Stimulated activated CD8-positive, alpha-beta memory T cell treated with anti-CD3 and anti-CD28 coated beads, Interleukin-4, amount 100 ng/mL, for 24 hours (primary cell): ENCODE measurements at places on chromosomes 1 and 21.
A peak's percentile ranks its signal among the peaks of the same experiment; 100 is the strongest.

DNA sequence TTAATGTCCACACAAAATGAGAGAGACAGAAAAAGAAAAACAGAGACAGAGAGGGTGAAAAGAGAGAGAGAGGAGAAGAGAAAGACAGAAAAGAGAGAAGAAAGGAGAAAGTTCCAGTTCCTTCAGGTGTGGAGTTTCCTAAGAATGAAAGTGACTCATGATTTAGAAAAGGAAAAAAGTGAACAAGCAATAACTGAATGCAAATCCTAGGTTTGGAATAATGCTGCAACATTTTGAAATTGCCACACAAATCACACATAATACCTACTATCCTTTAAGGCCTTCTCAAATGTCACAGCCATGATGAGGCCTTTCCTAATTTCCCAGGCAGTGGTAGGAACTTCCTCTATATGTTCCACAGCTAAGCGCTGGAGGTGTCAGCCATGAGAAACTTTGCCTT, 31.5 kb upstream of the XPR1 start:
- no peak for DNase-seq

DNA sequence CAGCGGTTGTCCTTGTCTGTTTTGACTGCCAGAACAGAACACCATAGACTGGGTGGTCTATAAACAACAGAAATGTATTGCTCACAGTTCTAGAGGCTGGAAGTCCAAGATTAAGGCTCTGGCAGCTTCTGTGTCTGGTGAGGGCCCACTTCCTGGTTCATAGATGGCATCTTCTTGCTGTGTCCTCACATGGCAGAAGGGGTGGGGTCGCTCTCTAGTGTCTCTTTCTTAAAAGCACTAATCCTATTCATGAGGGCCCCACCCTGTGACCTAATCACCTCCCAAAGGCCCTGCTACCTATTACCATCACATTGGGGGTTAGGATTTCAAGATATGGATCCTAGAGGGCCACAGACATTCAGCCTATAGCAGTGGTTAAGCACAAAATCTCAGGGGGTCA, 304.4 kb downstream of the NFIA start:
- no peak for DNase-seq

GRCh38 chr1:85580872-85581801, 576 bp downstream of the CCN1 start:
- DNase-seq: peak; percentile 22

- no peak for DNase-seq
Observed at GRCh38 chr1:200704986-200705500, 33.6 kb upstream of the CAMSAP2 start.

- DNase-seq: no peak
Observed at GRCh38 chr1:51297401-51298321, 32.7 kb downstream of the TTC39A start.

GRCh38 chr1:196461521-196461920, 146.7 kb downstream of the KCNT2 start:
- DNase-seq: no peak

- no peak for DNase-seq
Observed at GRCh38 chr1:203295796-203296195, 9.5 kb upstream of the BTG2 start.

DNA sequence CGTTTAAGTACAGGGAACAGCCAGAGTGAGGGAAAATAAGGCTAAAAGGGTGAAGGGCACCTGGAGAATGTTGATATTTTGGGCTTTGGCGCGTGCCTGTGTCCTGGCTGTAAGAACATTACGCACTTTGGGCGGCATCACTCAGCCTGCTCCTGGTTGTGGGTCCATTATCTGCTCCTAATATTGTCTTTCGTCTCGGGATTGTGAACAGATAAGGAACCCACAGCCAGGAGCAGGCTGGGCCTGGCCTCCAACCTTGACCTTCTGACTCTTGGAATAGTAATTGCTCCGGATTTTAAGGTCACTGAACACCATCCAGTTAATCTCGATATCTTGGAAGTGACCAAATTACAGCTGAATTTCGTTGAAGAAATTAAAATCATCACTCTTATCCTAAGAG, 61.9 kb downstream of the TCP10L start:
- no peak for DNase-seq

DNA sequence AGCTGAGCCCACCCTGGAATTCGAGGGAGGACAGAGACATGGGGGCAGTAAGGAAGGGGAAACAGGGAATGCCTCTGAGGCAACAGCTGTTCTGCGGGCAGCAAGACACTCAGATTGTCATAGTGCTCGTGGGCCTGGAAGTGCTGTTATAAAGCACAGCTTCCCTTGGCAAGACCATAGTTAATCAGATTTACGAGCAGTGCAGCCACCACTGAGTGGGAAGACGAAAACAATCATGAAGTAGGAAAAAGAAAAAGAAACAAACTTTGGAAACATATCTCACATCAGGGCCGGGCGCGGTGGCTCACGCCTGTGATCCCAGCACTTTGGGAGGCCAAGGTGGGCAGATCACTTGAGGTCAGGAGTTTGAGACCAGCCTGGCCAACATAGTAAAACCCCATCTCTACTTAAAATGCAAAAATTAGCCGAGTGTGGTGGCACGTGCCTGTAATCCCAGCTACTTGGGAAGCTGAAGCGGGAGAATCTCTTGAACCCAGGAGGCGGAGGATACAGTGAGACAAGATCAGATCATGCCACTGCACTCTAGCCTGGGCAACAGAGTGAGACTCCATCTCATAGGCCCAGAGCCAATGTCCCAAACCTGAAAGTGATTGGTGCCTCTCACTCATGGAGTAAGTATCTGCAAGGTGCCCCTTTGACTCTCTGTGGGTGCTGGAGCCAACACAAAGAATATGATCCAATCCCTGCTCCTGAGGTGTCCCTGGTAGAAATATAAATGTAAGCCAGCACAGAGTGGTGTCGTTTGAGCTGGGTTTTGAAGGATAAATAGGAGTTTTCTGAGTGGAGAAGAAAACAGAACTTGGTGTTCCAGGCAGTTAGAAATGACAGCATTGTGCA, 55.6 kb upstream of the GPR153 start:
- DNase-seq: no peak

- no peak for DNase-seq
Observed at GRCh38 chr1:155884982-155885381, 25.6 kb downstream of the SYT11 start.

GRCh38 chr1:102742426-102742825, 365.9 kb downstream of the COL11A1 start:
- no peak for DNase-seq

DNA sequence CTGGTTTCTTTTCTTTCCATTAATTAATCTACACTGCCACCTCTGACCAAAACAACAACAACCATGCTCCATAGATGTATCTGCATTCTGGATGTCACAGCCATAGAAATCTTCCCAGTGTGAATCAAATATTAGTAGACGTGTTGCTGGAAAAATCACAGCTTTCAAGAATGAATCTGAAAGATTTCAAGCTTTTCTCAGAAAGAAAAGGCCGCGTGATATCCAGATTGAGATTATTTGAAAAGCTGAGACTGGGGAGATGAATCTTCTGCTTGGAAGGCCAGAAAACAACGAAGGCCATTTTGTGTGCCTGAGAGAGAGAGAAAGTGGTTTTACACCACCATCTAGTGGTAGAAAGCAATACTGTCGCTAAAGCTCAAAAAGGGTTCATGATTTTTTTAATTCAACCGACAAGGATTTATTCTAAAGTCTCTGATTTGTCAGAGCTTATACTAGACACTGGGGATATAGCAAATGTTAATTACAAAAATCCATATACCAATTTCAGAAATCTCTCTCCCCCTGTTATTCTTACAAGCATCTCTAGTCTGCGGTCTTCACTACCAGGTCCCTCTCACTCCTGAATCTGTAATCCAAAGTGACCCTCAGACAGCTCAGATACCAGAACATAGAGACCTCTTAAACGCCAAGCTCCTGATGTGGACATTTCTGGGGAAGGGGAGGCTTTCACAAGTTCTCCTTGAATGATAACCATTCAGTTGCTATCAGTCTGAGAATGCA, 87.5 kb upstream of the SGIP1 start:
- no peak for DNase-seq

GRCh38 chr1:17259233-17259873, 10.5 kb downstream of the PADI3 start:
- DNase-seq: no peak

- no peak for DNase-seq
Observed at GRCh38 chr1:189958756-189959155, 518.9 kb downstream of the BRINP3 start.

GRCh38 chr1:111745675-111746613, 6.7 kb upstream of the INKA2 start:
- DNase-seq: no peak

GRCh38 chr21:41659791-41660560, 106.9 kb downstream of the RIPK4 start:
- DNase-seq: no peak

DNA sequence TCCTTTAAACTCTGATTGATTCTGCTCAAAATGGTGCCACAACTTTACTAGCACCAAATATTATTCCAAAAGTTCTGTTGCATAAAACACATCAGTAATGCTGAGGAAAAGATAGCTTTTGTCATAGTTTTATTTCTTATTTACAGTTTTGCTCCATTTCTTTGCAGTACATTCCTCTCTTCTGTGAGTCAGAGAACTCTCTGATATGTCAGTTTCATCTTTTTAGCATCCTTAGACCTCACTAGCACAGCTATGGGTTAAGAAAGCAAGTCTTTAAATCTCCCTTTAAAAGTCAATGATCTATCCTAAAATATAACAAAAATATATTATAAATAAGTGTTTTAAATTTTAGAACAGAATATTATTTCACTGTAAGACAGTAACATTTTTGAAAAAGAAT, 356.6 kb upstream of the SNX7 start:
- DNase-seq: no peak

DNA sequence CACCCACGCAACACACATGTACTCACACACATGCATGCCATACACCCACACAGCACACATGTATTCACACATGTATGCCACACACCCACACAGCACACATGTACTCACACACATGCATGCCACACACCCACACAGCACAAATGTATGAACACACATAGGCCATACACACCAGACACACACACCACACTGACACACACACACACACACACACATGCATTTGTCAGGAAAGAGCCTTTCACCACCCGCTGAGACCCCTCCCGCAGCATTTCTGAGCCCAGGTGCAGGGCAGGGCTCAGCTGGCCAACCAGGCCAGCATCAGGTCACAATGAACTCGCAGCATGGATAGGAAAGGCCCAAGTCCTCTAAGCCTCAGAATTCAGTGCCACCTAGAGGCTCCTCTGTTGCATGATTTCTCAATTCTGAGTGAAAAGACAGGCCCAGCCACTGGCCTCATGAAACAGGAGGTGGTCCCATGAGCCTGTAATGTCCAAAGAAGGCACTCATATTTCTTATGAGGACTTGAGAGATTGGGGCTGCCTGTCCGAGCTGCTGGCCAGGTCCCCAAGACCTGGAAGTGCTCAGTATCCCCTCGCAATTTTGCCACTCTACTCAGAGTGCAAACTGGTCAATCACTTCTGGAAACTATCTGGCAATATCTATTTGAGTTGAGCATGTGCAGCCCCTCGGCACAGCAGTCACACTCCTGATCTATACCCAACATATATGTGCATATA, 57.3 kb downstream of the PSMG1 start:
- no peak for DNase-seq

DNA sequence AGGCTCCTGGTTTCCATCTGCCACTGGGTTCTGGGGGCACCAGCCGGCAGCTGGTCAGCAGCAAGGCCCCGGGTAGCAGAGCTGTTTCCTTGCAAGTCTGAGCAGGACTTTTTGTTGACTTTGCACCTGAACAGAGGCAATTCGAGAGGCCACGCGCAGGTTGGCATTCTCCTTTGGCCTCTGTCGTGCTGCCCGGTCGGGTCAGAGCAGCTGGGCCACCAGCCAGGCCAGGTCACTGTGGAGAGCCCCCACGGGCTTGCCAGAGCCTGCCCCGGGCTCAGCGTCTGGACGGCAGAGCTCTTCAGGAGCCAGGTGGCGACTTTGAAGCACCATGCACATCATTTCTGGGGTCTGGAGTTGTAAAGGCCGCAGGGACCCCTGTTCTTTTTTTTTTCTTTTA, 28.4 kb upstream of the TMEM52 start:
- DNase-seq: no peak

GRCh38 chr1:110184446-110184845, 25.7 kb upstream of the KCNC4 start:
- no peak for DNase-seq

GRCh38 chr1:225242611-225243010, 185.2 kb downstream of the LBR start:
- DNase-seq: no peak

- no peak for DNase-seq
Observed at GRCh38 chr1:193234530-193234929, 48.1 kb upstream of the B3GALT2 start.

DNA sequence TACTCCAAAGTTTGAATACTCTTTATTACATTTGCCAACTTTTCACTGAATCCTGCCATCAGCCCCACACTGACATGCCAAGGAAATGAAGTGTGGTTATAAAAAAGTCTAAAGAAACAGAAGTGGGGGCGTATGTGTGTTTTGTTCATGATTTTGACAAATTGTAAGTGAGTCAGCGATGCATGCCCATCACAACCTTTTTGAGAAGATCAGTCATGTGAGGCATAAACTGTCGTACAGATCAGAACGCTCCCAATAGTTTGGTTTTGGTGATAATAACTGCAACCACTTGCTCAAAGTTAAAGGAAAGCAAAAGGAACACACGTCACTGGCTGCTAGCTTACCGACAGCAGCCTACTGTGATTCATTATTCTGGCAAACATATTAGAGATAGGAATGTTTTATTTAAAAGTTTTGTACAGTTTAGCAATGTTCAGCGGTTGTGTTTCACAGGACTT, 95.6 kb downstream of the RGS2 start:
- no peak for DNase-seq

DNA sequence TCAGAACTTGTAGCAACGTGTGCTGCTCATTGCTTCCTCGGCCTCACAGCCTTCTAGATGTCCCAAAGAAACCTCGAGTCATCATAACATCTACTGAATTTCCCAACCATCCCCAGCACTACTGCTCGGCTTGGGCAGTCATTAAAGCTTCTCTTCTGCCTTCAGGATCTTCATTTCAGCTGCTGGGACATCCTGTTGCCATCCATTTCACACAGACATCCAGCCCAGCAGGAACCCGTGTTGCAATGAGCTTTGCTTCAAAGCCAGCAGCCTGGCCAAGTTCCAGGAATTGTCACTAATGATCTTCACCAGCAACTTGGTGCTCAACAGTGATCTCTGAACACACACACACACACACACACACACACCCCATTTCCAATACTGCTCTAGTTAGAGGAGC, 18.5 kb downstream of the WLS start:
- DNase-seq: no peak

GRCh38 chr1:20710469-20711284, 7.1 kb downstream of the KIF17 start:
- DNase-seq: no peak
